ENCODE measurements at places on chromosomes 6 and 20.

- DNase-seq: no peak
Observed at GRCh38 chr6:139436200-139436956, 61.9 kb upstream of the CITED2 start.

DNA sequence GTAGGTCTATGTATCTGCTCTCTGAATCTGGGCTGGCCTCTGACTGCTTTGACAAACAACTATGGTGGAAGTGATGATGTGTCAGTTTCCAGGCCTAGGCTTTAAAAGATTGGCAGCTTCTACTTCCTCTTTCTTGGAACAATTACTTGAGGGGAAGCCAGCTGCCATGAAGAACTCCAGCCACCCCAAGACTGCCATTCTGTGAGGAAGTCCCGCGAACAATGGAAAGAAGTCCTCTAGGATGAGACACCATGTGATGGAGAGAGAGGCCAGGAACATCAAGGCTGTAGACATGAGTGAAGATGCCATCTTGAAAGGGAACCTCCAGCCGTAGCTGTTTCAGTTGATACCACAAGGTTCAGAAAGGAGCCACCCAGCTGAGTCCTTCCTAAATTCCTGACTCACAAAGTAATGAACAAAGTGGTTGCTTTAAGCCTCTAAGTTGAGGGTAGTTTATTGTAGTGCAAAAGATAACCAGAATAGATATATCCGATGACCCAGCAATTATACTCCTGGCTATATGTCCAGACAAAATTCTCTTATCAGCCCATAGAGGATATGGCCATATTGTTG is 15.3 kb upstream of the TCF15 start:
- no peak for DNase-seq

GRCh38 chr6:44064089-44064947 is 62.9 kb downstream of the MRPL14 start:
- DNase-seq: peak; percentile 92

DNA sequence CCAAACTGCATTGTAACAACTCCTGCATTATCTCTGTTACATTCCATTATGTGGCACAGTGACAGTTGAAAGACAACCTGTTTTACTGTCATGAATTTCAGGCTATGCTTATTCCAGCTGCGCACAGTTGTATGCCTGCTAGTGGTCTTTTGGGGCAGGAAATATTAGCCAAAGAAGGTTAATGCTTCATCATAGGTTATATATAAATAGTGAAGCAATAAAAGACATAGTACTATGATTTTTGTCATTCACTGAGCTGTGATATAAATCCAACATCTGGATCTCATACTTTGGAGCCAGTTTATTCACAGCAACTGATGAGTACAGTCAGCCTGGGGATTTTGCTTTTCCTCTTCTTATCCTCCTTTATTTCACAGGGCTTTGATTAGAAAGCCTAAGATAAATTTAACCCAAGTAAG is 55.6 kb downstream of the FILIP1 start:
- DNase-seq: no peak

DNA sequence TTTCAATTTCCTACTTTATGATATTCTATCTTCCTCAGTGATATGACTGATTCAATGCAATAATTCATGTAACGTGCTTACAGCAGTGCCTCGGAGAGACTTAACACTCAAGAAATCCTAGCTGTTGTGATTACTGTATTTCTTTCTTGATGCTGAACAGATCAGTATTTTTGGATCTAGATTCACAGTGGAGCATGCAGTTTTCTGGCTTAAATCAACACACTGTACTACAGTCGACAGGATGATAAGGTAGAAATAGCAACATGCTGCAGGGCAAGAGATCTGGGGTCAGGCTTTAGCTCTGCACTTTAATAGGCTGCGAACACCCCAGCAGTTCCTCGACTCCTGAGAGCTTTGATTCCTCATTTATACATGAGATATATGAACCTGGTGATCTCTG is 161.0 kb downstream of the AIG1 start:
- DNase-seq: no peak

DNA sequence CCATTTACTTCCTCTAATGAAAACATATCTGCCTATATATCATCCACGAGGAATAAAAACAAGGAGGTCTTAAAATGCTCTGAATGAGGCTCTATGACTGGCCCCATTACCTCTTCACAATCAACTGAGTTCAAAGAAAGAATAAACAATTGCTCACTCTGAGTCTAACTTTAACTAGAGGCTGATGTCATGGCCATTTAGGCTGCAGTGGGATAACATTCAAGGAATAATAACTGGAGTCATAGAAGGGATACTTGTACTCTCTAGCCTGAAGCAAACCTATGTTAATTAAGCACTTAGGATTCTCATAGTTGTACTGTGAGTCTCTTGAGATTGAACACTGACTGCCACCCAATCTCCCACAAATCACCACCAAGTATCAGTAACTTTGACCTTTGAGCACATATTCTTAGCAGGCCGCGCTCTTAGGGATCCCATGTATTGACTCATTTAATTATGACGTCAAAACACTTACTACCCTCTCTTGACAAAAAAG is 70.2 kb downstream of the PERP start:
- DNase-seq: no peak

GRCh38 chr20:10447028-10447427 is 11.9 kb downstream of the SLX4IP start:
- peak; percentile 77 for DNase-seq

GRCh38 chr6:150140236-150140969 is 2.4 kb upstream of the PPP1R14C start:
- no peak for DNase-seq

DNA sequence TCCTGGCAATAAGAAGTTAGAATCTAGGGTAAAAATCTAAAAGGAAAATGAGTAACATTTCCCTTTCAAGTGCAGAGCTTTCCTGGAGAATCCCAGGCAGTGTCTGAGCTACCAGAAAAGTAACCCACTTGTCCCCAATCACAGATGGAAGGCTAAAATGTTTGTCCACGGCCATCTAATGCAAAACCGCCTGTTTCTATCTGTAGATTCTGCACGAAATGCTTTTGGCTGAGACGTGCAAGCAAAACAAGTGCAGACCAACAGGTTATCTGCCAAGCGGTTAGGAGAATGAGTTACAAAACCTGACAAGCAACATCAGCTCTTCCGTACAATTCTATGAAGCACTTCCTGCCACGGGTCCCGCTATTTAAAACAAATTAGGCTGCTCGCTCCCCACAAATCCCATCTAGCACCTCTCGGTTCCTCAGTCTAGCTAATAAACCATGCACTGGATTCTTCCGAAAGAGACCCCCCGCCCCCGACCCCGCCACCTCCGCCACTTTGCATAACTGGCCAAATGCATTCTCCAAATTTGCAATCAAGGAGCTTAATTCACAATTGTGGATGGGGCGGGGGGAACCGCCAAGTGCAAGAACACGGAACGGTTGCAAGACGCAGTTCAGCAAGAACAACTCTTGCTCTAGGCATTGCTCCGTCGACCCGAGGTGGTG is 1.4 kb downstream of the ELOVL5 start:
- DNase-seq: peak; percentile 28

- DNase-seq: no peak
Observed at GRCh38 chr6:148240461-148240840, 102.2 kb upstream of the SASH1 start.

GRCh38 chr6:123430970-123431369 is 205.8 kb downstream of the TRDN start:
- DNase-seq: no peak

DNA sequence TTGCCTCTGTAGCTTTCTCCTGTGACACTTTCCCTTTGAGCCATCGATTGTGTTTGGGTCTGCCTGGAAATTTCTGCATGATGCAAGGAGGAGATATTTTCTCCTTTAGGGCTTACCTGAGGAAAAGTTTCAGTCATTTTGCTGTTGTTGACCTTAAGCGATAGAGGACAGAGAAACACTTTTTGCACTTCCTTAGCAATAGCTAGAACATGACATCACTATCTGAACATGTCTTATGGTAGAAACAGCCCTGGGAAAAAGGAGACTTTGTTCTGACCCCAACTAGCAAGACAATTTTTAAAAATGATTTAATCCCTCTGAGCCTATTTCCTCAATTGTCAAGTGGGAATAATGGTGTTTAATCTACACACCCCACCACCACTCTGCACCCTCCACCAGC is 9.7 kb upstream of the FILIP1 start:
- DNase-seq: no peak

DNA sequence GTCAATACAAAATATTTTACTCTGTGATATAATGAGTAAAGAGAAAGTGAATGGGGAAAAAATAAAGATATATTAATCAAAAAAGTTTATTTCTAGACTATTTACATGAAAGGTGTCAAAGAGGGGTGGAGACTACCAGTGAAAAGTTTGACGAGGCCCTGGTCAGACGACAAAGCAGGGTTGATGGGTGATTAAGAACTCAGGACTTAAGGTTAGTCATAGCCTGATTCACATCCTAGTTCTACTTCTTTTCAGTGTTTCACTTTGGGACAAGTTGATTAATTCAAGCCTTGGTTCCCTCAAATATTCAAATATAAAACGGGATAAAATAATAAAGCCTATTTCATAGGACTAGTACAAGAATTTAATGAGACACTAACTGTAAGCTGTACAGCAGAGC is 178.2 kb upstream of the HS3ST5 start:
- DNase-seq: no peak

DNA sequence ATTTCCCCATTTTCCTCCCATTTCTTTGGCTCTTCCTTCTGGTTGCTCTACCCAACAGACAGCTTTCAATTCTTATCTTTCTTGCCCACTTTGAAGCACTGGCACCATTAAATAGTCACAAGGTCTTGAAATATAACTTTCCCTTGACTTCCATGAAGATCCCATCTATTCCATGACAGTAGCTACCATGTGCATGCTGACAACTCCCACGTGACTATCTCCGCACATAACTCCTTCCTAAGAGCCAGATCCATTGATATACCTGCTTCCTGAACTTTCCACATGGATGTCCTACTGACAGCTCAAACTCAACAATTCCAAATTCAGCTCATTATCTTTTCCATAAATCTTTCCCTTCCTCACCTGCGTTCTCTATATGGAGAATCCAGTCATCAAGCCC is 101.4 kb downstream of the RIN2 start:
- DNase-seq: no peak

- peak; percentile 47 for DNase-seq
Observed at GRCh38 chr6:13624871-13625288, 9.7 kb downstream of the NOL7 start.

DNA sequence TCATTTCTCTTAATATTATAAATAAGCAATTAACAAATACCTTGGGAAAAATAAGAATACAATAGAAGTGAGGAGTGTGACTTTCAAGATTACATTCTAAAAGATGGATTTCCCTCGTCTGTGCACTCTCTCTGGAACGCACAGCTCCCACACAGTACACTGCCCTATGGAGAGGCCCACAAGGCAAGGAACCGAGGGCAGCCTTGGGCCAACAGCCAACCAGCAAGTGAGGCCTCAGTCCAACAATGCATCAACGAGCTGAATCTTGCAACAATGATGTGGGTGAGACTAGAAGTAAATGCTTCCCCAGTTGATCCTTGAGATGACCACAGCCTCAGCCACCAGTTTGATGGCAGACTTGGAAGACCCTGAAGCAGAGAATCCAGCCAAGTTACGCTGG is 34.5 kb upstream of the AVP start:
- DNase-seq: no peak

DNA sequence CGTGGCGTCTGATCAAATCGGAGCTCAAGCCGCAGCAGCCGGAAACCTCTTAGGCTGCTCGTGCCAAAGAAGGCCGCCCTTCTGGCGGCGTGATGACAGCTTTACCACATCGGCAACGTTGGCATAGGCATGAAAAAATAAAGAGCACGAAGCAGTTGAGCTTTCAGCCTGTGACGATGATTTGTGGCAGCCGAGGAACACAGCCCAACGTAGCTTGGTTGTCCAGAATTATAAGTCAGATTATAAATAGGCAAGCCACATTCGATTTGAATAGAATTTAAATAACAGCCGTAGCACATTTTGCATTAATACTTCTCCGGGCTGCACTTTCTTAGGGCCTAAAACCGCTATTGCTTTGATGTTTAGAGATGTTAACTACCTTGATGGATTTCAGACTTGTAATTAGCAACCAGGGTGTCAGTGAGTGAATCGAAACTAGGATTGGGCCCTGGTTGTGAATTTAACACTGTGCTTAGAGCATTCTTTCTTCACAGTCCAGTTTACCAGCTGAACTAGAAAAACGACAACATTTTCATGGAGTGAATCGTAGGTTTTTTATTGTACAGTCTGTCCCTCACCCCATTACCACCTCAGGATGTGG is 864 bp upstream of the BCLAF1 start:
- peak; percentile 78 for DNase-seq

DNA sequence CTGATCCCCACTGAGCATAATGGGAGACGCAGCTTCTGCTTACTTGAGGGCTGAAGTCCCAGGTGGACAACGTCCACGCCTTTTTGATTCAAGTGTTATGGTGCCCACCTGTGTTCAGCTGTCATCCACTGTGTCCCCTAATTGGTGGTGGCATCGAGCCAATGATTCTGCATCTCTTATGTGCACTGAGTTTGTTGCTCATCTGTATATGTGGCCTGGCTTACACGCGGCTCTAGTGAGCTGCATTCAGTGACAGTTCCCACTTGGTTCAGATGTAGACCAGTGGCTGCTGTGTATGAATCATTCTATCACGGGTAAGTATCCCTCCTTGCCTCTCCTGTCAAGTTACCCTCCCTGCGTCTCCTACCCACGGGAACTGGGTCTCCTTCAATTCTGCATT is 131.2 kb upstream of the CLDN20 start:
- no peak for DNase-seq

GRCh38 chr6:107398001-107398400 is 61.4 kb downstream of the PDSS2 start:
- no peak for DNase-seq

DNA sequence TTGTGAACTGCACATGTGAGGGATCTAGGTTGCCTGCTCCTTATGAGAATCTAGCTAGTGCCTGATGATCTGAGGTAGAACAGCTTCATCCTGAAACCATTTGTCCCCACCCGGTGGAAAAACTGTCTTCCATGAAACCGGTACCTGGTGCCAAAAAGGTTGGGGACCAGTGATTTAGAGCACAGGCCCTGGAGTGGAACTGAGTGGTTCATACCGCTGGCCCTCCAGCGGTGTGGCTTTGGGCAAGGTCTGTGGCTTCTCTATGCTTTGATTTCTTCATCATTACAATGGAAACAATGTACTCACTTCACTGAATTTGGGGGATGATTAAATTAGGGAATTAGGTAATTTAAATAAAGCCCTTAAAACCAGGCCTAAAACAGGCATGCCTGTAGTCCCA is 36.3 kb downstream of the CD164 start:
- no peak for DNase-seq

- DNase-seq: no peak
Observed at GRCh38 chr6:157035546-157035945, 258.4 kb downstream of the ARID1B start.

DNA sequence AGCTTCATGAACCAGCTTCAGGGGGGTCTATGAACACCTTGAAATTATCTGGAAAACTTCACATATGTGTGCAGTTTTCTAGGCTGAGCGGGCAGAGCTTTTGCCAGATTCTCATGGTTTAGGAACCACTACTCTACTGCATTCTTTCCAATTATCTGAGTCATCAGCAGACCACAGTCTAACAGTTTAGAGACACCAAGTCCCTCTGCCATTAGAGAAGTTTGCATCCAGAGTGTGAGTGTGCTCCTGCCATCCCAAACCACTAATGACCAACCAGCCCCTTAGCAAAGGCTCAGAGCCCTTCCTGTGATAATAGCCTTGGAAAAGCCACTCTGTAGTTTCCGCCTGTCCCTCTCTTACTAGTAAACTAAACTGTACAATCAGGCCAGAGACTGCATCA is 96.8 kb downstream of the PHACTR1 start:
- peak; percentile 38 for DNase-seq
